ENCODE measurements at places on chromosomes 12 and 14.
A peak's percentile ranks its signal among the peaks of the same experiment; 100 is the strongest.

- no peak for DNase-seq
These were observed 928 bp downstream of the TBX3 start for GRCh38 chr12:114682785-114683708.

- no peak for DNase-seq
These were observed 31.3 kb downstream of the ITPK1 start for GRCh38 chr14:93084402-93084801.

DNA sequence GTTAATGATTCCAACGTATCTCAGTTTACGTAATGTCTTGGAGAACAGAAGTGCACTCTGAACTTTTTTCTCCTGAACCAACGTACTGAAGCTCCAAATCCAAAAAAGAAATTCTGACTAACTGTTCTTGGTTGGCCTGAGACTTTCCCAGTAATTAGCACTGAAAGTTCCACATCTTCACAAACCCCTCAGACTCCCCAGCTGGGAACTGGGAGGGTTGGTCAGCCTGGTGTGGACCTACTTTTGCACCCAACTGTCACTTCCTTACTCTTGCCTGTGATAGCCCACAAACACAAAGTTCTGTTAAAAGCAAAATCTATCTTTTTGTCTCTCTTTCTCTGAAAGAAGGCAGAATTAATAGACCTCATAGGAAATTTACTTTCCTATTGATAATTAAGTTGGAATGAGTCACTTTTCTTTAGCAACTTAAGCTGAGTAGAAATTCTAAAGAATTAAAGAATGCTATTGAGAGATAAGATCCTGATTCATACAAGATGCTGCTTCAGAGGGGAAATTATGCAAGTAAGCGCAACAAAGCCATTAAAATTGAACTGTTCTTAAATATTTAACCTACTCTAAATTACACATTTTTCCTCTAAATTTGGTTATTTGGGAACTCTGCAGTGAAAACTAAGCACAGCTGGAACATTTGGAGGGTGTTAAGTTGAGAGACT, 155.0 kb downstream of the EPS8 start:
- DNase-seq = no peak

DNA sequence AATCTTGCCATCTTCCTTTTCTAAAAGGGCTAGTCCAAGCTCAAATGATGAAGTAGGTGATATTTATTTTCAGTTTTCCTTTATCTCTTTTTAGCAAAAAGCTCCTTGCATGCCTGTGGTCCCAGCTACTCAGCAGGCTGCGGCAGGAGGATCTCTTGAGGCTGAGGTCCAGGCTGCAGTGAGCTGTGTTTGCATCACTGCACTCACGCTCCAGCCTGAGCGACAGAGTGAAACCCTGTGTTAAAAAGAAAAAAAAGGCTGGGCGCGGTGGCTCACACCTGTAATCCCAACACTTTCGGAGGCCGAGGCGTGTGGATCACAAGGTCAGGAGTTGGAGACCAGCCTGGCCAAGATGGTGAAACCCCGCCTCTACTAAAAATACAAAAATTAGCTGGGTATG, 5.0 kb downstream of the TMEM116 start:
- DNase-seq = no peak

GRCh38 chr12:130715998-130716968, at the start of gene RIMBP2:
TSS of gene RIMBP2 (minus strand) at chr12:130716299. CDS start at chr12:130479013, 237,286 bp downstream.
- DNase-seq = no peak

DNA sequence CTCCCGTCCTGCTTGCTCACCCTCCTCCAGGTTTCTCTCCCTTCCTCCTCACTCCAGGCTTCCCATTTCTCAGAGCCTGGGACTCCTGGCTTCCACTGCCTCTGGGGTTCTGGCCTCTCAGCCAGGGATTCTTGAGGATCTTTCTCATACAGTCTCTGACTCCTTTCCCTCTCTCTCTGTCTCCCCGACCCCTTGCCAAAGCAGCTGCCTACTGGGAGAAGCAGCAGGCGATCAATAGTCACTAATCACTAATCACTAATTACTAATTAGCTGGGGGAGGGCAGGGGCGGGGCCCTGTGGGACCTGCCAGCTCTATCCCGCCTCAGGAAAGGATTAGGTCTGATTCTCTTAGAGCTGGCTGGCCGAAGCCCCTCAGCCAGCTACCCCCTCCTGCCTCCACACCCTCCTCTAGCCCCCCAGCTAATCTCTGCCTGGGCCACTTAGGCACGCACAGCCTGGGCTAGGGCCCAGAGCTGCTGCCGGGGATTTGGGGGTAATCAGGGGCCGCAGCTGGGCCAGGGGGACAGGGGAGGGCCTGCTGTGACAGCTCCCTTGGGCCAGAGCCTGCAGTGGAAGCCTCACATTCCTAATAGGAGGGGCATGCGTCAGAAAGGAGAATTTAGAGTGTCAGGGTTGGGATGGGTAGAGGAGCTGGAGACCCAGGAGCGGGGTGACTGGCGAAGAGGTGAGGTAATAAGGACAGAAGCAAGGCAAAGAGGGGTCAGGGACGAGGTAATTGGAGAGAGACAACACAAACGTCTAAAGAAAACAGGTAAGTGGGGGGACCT, 2.8 kb downstream of the NXPH4 start:
- DNase-seq = no peak

GRCh38 chr14:61476105-61476753, 154.8 kb downstream of the PRKCH start:
- DNase-seq = no peak

GRCh38 chr14:56004786-56005185, 113.4 kb upstream of the PELI2 start:
- DNase-seq = no peak

DNA sequence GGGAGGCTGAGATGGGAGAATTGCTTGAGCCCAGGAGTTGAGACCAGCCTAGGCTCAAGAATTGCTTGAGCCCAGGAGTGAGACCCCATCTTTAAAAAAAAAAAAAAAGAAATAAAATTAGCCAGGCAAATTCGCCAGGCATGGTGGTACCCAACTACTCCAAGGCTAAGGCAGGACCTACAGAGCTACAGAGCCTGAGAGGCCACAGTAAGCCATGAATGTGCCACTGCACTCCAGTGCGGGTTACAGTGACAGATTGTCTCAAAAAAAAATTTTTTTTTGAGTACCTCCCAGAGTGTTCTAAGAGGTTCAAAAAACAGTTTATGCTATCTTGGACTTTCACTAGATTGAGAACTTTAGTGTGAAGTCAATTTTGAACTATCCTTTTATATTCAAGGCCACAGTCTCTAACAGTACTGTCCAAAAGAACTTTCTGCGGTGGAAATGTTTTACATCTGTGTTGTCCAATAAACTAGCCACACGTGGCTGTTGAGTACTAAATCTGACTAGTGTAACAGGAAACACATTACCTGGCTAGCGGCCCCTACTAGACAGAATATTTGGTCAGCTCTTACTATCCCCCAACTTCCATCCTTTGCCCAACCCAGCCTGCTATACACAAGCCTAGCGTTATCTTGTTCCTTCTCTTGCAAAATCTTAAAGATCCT, 2.4 kb downstream of the RPL36AL start:
- DNase-seq = no peak

DNA sequence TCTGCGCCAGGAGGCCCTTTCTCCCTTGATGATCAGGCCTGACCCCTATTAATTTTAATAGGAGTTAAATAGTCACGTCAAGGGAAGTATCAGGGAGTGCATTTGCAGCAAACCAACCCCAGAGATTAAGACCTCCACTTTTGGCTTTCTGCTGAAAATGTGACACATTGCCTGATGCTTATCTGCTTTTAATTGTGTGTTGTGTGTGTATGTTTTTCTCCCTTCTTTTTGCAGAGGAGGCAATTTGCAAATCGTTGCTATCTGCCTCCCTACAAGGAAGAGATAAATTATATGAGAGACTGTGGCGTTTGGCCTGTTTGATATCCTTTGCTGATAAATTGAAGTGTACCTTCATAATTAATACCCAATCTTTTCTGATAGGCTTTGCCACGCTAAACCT, 822.9 kb downstream of the VRK1 start:
- DNase-seq = no peak

- DNase-seq = no peak
These were observed 411.2 kb downstream of the NPAS3 start for GRCh38 chr14:33349871-33350270.

DNA sequence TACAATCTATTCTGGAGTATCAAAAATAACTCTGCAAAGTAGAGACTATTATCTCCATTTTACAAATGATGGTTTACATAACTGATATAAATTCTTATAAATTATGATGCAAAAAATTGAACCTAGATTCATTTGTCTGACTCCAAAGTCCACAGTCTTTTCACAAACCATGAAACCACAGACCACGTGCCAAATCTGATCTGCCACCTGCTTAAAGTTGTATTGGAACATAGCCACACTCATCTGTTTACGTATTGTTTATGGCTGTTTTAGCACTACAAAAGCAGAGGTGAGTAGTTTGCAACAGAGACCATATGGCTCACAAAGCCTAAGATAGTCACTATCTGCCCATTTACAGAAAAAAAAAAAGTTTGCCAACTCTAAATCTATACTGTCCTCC, 105.3 kb downstream of the KCNH5 start:
- no peak for DNase-seq

DNA sequence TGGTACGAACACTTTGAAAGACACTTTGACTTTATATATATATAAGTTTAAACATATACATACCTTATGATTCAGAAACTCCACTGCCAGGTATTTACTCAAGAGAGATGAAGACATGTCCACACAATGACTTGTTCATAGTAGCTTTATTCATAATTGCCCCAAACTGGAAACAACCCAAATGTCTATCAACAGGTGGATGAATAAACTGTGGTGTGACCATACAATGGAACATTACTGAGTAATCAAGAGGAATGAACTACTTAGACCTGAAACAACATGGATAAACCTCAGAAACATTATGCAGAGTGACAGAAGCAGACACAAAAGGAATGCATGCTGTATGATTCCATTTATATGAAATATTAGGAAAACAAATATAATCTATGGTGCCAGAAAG, 71.1 kb downstream of the PPP1R36 start:
- no peak for DNase-seq

DNA sequence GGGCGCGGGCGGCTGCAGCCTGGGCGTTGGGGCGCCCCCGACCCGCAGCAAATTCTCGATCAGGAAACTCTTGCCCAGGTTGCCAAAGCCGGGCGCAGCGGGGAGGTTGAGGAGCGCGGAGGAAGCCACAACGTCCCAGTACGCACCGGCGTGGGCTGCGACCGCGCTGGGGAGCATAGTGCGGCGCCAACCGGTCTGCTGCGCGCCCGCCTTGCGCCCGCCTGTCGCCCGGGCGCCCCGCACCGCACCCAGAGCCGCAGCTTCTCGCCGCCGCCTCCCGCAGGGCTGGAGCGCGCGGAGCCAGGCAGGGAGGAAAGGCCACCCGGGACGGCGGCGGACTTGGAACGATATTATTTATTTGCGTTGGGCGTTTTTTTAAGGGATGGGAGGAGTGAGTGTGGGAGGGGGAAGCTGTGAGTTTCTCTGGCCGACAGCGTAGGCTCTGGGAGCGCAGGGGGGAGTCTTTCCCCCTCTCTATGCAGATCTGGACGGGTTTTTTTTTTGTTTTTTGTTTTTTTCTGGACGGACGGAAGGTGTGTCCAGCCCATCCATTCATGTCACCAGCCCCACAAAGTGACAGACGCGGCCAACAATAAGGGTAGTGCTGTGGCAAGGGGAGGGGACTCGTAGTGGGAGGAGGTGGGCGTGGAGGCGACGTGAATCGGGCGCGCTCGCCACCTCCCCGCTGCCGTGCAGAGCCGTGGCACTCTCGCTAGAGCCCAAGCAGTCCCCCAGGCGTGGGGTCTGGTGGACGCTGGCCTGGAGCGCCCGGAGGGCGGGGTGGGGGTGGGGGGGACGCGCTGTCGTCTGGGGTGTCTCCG, at the start of gene DBX2:
DBX2 (minus strand) TSS at position 349 of the 821 bp plus-strand sequence; CDS start at position 177, 172 bp downstream.
- DNase-seq = no peak

DNA sequence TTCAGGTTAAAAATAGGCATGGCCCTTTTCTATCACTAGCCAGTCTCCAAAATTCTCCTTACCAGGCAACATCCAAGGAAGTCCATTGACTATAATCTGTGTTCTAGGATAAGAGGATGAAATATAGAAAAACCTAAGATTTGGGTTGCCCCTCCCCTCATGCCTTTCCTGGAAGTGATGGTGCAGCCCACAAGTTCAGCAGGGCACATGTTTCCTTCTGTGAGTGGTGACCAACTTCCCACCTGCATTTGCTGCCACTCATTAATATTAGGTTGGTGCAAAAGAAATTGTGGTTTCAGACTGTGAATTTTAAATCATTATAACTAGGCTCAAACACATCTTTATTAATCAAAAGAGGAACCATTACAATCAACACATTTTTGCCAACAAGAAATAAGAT, 250.5 kb upstream of the FKBP4 start:
- DNase-seq = no peak

- DNase-seq = no peak
These were observed 28.9 kb downstream of the VDR start for GRCh38 chr12:47875746-47876439.

GRCh38 chr14:96602186-96602585, 100.0 kb downstream of the PAPOLA start:
- DNase-seq = no peak

- no peak for DNase-seq
These were observed 19.6 kb downstream of the KLRF2 start for GRCh38 chr12:9900930-9901329.

- DNase-seq = no peak
These were observed 193.3 kb downstream of the DPF3 start for GRCh38 chr14:72700338-72701236.

DNA sequence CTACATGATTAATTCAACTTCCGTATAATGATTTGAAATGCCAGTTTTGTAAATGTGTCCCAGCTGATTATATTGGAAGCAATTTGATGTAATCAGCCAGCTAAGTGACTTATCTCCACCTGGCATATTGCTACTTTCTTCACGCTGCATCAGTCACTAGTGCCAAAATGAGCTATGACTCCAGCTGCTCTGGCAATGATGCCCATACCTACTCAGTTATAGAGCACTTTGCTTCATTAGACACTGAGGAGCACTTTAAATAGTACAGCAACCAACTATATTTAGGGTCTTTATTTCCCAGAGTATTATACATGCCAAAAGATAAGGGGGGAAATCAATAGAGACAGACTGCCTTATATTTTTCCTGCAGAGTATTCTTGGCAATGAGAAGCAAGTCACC, 67.9 kb upstream of the LIN7A start:
- no peak for DNase-seq

GRCh38 chr12:66051361-66051760, 79.2 kb downstream of the LLPH start:
- no peak for DNase-seq

DNA sequence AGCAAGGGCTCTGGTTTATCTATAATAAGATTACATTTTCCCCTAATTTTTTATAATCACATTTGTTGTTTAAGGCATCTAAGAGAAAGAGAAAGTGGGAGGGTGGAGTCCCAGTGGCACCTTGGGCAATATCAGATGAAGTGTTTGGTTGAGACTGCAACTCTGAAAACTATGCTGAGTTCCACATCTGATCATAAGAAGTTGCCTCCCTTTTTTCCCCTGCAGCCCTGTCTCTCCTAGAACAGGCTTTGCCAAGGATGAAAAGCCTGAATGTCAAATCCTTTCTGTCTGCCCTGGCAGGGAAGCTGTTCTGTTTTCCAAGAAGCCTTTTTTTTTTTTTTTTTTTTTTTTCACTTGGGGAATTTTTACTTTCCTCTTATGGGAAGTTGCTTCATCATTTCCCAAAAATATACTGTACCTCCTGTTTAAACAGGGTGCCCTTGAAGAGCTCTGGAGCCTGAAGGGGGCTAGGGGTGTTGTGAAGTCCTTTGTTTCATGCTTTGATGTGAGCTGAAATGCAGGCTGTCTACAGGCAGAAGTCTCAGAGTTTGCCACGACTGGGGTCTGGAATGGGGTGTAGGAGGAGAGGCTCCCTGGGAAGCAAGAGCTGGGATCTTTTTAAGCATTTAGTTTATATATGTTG, 71.3 kb downstream of the SUSD6 start:
- DNase-seq = no peak

- no peak for DNase-seq
These were observed 127.4 kb downstream of the CACNA1C start for GRCh38 chr12:2179953-2180736.

- DNase-seq = peak; percentile 56
These were observed 12.6 kb upstream of the CYP46A1 start for GRCh38 chr14:99671235-99672224.

All from amygdala (tissue), 56 donors.